Activated CD4-positive, alpha-beta T cell treated with anti-CD3 and anti-CD28 coated beads, Interleukin-2, amount 50 U/mL, for 24 hours (primary cell): ENCODE measurements at places on chromosomes 3 and 15.

GRCh38 chr3:124770336-124771082, 40.3 kb downstream of the UMPS start:
- DNase-seq: no peak

GRCh38 chr3:29481969-29482767, 201.3 kb downstream of the RBMS3 start:
- DNase-seq: no peak

GRCh38 chr15:76151599-76151974, 91.8 kb downstream of the TMEM266 start:
- no peak for DNase-seq

- no peak for DNase-seq
Observed at GRCh38 chr3:113676261-113676660, 20.2 kb downstream of the USF3 start.

DNA sequence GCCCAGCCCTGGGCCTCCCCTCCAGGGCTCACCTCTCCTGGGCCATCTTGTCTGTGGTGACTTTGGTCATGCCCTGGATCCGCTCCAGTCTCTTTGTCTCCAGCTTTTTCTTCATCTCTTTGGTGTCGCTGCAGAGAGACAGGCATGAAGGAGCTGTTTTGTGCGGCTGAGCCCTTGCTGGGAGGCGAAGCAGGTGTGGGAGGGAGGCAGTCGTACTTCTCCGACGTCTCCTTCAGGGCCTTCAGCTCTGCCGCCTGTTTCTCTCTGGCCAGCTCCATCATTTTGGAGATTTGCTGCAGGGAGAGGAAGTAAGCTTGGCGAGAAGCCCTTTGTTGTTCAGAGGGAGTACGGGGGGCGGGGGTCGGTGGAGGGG, 7.7 kb upstream of the ANKRD63 start:
- no peak for DNase-seq

- DNase-seq: no peak
Observed at GRCh38 chr3:134251731-134252391, 1.2 kb upstream of the RYK start.

DNA sequence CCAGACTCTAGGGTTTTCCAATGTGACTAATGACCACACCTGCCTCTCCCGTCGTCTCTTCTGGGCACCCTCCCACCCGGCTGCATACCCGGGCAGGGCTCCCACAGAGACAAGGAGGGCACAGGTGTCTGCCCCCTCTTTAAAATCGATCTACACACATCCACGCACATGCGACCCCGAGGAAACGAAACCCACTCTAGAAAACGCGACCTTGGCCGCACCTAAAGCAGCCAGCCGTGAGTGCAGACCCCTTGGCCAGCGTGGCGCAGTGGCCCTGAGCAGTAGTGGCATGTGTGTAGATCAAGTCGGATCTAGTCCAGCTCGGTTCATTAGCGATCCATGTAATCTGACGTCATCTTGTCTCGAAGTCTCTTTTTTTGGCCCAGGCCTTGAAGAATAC, 151.8 kb downstream of the NSMCE3 start:
- no peak for DNase-seq

DNA sequence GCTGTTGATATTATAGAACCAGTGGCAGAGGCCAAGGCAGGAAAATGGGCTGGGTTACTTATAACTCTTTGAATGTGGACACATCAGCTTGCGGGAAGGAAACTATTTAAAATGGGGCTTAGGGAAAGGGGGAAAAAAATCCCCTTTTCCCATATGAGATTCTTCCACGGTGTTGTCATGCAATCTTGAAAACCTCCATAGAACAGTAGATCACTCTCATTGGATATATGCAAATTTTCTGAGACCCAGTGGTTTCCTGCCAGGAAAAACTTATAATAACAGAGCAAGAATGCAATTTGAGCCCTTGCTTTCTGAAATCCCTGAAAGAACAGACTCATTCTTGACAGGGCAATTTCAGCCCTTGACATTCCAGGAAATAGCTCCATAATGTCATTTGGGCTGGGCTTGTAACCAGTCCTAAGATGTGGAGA, 31.1 kb downstream of the TMEM212 start:
- DNase-seq: no peak
